Left ventricle myocardium superior (tissue), 1 donor: ENCODE measurements at places on chromosomes 16 and 17. TPM values are rescaled to one million over a fixed set of nuclear protein-coding genes. Genes with fewer than 3 reads are reported as not detected.
A peak's percentile ranks its signal among the peaks of the same experiment; 100 is the strongest.

GRCh38 chr16:50644729-50645128 is 36.4 kb downstream of the SNX20 start:
- DNase-seq = no peak

DNA sequence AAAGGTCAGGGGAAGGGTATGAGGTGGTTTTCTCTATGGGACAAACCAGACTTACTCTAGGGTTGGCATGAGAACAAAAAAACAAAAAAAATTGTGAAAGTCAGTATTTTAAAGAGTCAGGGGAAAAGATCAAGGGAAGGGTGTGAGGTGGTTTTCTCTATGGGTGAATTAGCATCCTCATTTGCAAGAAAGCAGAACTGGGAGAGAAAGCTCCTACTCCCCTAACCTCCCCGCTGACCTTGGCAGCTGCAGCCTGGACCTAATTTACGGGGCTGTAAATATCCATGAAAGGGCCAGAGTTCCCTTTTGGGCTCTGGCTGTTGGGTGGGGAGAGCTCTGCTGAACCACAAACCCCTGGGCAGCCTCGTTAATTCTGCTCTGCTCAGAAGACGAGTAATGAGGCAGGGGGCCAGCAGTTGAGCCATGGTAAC is 10.6 kb downstream of the RHBDL3 start:
- no peak for DNase-seq

- DNase-seq = peak; percentile 77
Observed at GRCh38 chr16:56013962-56014552, 138.9 kb upstream of the CES5A start.

DNA sequence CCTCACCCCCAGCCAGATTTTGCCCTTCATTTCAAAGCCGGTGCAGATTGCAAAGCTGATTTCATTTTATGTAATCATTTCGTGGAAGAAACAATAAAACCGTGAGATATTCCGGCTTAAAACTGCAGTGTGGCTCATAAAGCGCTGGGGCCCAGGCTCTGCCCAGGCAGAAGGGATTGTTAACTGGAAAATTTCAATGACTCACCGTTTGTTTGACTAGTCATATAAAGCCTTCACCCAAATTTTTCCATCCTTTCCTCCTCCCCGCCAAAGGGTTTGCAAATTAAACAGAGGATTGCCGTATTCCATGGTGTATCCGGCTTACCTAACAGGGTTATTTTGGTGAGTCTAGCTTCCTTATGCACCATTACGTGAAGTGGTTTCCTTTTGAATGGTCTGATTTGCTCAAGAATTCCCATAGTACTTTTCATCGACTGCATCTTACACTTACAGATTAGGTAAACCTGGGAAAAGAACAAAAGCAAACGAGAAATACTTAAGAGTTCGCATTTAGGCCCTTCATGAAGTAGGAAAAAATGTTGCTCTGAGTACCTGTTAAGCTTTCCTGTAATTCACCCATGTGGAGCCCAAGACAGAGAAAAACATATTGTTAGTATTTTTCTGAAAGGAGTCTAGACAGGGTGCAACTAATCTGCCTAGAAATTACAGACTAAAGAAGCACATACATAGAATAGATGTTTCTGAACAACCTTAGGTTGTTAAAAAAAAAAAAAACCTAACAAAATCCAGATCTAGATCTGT is 949 bp upstream of the GSPT1 start:
- no peak for DNase-seq

DNA sequence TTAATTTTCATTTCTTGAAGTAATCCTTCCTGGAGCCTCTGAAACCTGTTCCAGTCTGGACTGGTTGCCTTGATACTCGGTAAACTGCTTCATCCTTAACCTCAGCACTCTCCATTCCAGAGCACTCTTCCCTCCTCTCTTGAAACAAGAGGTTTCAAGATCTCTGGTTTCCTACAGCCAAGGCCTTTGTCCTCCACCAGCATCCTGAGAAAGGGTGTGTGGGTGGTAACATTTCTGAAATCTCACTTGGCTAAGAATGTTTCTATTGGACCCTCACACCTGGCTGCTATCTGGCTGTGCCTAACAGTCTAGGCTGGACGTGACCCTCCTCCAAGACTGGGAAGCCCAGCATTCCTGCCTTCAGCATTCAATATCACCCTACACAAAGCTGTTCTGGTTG is 99.7 kb downstream of the CYTH1 start:
- DNase-seq = no peak

GRCh38 chr16:86723689-86724088 is 145.3 kb downstream of the FOXL1 start:
- DNase-seq = no peak

Gene CHST4
- total RNA-seq = not detected

DNA sequence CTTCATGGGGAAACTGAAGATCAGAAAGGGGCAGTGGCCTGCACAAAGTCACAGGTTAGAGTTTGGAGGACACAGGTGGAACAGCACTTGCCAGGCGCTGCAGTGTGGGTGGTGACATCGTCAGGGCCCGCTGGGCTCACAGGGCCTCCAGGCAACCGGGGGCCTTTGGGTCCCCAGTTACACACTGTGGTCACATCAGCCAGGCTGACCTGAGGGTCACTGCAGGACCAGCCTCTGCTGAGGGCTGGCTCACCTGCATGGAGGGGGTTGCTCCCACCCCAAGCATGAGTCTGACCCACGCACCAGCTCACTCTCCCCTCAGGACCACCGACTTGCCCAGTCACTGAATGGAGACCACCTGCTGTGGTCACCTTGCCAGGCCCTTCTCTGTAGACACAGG is 17.0 kb downstream of the FOXN1 start:
- no peak for DNase-seq

Gene HS3ST2
- total RNA-seq = 0.17 TPM

Gene GNAO1
- 23.6 TPM for total RNA-seq

Gene GRB7
- 5.1 TPM for total RNA-seq

Gene KRT31
- not detected for total RNA-seq

DNA sequence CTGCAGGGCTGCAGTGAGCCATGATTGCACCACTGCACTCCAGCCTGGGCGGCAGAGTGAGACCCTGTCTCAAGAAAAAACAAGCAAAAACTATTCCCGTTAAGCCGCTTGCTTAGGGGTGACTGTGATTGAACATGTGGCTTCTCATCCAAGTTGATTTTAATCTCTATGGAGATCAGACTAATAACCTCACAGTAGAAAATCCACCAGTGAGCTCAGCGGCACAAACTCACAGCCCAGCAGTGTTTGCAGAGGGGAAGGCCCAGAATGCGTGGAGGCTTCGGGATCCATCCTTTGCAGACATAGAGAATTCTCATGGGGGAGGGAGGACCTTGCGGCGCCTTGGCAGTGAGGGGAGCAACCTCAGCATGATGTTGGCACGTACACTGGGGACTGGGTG is 7.4 kb downstream of the BANP start:
- DNase-seq = no peak

Gene CD300E
- total RNA-seq = 0.27 TPM

- no peak for DNase-seq
Observed at GRCh38 chr17:48915459-48916282, 7.5 kb downstream of the UBE2Z start.

Gene HSF4
- total RNA-seq = 71.0 TPM

Gene SHBG
- not detected for total RNA-seq

GRCh38 chr17:60321336-60322055 is 70.4 kb downstream of the USP32 start:
- no peak for DNase-seq

GRCh38 chr17:19646788-19647696 is 1.5 kb upstream of the ALDH3A2 start:
- DNase-seq = no peak

GRCh38 chr17:44137891-44138709 is 3.6 kb upstream of the HROB start:
- DNase-seq = peak; percentile 77

DNA sequence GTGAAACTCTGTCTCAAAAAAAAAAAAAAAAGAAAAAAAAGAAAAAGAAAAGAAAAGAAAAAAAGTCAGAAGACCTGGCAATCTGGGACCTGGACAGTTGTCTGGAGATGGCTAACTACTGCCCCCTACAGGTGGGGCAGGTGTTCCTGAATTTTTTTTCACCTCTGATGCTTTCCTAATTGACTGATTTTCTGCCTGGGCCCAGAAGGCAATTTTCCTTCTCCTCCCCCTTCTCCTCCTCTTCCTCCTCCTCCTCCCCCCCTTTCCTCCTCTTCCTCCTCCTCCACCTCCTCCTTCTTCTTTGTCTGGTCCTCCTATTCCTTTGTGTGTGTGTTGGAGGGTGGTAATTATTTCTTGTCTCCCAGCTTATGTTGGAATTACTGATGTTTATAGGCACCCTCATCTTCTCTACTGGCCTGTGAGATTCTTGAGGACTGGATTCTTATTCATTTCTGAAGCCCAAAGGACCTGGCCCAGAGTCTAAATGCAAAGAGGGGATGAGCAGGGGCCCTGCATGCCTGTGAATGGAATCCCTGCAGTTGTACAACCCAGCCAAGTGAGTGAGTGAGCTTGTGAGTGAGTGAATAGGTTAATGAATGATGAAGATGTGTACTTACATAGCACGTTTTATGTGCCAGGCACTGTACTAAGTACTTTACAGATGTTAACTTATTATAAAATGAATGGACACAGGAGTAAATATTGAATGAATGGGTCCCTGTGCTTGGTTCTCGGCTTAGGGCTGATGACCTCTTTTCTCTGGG is 26.9 kb downstream of the IRX5 start:
- no peak for DNase-seq

Gene DNAH3
- 1.1 TPM for total RNA-seq

DNA sequence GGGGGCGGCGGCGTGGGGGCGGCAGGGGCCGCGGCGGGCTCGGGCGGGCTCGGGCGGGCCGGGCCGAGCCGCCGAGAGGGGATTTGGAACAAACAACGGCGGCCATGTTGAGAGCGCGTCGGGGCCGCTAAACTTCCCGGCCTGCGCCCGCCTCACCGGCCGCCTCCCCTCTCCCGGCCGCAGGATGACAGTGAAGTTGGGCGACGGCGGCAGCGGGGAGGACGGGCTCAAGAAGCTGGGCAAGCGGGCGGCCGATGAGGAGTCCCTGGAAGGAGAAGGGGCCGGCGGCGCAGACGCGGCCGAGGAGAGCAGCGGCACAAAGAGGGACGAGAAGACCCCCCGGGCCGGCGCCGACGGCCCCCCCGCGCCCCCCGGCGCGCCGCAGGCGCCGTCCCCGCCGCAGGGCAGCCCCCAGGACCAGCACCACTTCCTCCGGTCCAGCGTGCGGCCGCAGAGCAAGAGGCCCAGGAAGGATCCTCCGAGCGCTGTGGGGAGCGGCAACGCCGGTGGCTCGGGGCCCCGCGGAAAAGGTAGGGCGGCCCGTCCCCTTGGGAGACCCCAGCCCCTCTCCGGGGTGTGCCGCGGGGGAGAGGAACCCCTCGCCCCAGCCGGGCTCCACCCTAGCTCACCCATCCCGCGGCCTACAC is 2.4 kb downstream of the CRAMP1 start:
- DNase-seq = peak; percentile 56

- DNase-seq = no peak
Observed at GRCh38 chr16:82384017-82384416, 214.0 kb upstream of the MPHOSPH6 start.

DNA sequence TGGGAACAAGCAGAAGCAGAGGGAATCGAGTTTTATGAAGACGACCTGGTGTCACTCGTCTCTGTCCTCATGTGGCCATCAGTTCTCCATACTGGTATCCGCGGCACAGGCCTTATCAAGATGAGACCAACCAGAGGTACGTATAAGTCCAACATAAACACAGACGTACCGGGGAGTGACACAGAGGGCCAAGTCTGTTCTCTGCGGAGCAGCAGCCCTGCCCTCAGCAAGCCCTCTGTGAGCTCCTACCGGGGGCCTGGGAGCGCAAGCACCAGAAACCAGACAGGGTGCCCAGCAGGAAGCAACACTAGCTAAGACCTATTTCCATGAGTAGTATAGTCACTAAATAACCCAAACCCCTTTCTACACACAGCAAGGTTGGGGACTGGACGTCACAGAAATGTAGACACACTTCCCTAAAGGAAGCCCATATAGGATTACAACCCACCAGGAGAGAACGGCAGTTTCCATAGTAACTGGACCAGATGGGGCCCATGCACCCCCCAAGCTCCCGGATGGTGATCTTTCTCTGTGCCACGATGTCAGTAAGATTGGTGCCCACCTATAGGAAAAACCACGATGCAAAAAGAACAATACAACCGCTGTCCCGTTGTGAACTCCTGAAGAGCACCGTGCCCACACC is 911 bp downstream of the ARL16 start:
- no peak for DNase-seq
